ENCODE measurements at places on chromosomes 16 and 17.

- no peak for DNase-seq
Observed at GRCh38 chr16:77402118-77402517, 32.7 kb downstream of the ADAMTS18 start.

DNA sequence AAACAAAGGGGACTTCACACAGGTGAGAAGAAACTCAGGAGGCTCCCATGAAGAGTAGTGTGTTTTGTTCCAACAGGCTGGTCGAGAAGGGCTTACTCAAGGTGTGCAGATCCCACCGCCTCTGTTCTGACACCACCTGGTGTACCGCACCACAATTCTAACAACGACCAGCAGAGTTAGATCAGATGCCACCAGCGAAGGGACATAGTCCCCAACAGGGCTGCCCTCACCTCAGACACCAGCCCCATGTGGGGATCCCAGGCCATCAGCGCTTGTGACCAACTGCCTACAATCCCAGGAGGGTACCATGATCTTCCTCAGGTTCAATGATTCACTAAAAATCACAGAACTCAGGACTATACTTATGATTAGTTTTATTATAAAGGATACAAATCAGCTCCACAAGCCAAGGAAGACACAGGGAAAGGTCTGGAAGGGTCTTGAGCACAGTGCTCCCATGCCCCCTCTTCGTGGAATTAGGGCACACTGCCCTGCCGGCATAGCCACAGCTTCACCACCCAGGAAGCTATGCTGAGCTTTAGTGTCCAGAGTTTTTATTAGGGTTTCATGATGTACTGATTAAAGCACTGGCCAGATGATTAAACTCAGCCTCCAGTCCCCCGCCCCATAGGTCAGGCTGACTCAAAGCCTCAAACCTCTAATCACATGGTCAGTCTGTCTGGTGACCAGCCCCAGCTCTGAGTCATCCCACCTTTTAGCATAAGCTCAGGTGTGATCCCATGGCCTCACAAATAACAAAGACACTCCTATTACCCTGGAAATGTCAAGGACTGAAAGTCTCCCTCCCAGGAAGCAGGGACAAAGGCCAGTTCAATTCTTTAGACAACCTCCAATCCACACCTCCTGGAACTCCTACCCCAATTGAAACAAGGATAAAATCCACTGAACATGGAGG, 26.0 kb downstream of the TRIM25 start:
- no peak for DNase-seq

DNA sequence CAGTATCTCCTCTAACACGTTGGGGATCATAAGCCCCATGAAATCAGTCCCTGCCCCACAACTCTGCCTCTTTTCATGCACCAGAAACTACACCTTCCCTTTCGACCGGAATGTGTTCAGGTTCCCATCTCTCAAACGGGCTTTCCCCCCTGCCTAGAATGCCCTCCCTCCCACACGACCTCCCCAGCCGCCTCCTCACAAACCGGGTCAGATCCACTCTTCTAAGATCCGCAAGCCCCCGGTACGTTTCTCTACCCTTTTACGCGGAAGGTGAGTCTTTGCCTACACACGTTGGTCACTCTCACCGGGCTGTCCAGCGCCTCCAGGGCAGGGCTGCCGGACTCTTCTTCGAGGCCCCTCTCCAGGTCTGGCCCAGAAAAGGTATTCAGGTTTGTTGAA, 708 bp downstream of the DHX33 start:
- DNase-seq: peak; percentile 40

DNA sequence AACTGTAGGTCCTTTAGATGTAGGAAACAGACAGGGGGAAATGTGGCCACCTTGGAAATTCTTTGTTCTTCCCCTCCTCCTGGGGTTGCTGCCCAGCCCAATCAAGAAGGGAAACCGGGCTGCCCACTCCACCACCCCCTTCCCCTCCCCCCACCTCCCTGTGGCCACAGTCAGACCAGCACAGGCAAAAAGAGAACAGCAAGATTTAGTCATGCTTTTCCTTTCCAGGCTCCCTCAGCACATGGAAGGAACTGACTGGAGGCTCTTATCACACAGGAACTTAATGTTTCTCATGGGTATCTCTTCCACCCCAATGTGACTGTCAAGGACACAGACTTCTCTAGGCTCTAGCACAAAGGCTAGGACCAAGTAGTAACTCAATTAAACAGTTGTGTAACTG, 3.0 kb upstream of the CCL1 start:
- DNase-seq: no peak

DNA sequence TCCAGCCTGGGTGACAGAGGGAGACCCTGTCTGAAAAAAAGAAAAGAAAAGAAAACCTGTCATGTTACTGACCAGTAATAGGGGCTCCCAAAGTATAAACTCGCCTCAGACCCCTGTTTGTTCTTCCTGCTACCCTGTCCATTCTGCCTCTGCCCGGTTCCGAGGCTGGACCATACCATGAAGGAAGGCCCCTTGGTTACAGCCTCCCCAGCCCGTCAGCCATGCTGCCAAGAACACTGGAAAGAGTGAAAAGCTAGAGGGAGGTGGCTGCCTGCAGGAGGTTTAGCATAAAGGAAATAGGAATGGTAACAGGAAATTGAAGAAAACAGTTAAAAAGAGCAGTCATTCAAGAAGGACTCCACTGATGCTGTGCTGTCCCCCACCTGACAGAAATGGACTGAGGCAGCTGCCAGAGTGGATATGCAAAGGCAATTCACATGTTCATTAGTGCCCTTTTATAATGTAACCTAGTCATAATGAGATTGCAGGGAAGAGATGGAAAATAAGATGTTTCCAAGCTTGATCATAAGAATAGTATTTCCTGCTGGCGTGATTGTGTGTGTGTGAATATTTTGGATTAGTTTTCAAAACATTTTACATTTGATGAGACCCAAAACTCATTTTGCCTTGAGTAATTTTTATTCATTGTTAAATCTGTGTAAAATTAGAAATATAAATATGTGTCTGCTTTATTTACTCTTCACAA, 102.6 kb downstream of the GOSR1 start:
- no peak for DNase-seq

- no peak for DNase-seq
Observed at GRCh38 chr16:67013233-67013822, 15.6 kb upstream of the CBFB start.

DNA sequence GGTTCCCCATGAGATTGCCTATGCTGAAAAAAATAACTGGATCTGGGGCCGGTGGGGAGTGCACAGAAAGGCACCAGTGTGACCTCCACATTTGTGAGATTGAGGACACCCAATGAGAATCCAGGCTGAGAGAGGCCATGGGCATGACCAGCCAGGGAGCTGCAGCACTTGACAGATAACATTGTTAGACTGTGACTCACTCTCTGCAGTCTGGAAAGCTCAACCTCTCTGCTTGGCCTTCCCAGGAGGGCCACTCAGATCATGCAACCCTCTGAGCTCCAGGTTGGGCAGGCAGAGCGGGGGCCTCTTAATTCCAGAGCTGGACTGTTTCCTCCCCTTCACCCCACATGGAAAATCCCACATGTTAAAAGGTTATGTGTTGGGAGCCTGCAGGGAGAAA, 30.1 kb downstream of the FZD2 start:
- no peak for DNase-seq

- no peak for DNase-seq
Observed at GRCh38 chr17:57404073-57404472, 147.8 kb downstream of the MSI2 start.

GRCh38 chr17:39174920-39175694, 9.1 kb upstream of the ARL5C start:
- DNase-seq: peak; percentile 78

DNA sequence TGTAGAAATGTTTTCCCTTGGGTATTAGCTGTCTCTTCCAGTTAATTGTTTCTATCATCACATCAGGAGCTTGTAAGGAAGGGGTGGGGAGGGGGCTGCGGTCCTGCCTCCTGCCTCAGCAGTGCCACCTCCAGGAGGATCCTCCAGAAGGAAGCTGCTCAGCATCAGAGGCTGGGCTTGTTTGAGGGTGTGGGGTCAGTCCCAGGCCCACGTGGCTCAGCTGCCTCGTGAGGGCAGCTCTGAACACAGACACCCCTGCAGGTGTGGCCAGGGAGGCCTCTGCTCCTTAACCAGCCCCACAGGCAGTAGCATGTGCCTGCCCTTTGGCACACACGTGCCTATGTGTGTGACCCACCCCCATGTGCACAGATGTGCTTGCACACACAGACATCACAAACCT, 46.3 kb downstream of the MRM1 start:
- no peak for DNase-seq

DNA sequence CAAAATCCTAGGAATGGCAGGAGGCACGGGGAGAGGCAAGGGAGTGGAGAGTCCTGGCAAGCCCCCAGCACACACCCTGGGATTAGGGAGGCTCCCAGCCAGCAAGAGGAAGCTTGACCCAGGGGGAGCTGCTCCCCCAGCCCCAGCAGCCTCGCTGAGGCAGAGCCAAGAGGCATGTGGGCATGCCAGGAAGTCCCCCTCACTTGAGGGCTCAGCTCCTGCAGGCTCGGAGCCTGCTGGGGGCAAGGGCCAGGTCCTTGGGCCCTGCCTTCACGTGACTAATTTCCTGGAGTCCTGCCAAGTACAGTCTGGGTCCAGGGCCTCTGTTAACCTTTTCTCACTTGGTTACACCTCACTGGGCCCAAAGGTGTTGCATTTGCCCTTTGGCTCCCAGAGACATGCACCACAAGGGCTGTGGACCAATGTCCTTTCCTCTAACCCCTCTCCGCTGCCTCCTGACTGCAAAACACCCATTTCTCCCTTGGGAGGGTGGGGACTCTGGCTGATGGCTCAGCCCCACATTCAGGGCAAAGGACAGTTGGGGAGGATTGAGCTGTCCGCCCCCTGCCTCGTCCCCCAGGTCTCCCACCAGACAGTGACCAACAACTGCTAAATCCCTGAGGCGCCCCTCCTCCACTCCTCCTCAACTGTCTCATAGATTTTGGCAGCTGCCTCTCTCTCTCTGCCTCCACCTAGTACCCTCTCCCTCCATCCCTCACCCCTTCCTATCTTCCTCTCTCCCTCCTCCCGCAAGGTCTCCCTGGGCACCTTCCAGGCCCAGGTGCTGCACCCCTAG, 4.4 kb upstream of the SLC47A2 start:
- DNase-seq: no peak

DNA sequence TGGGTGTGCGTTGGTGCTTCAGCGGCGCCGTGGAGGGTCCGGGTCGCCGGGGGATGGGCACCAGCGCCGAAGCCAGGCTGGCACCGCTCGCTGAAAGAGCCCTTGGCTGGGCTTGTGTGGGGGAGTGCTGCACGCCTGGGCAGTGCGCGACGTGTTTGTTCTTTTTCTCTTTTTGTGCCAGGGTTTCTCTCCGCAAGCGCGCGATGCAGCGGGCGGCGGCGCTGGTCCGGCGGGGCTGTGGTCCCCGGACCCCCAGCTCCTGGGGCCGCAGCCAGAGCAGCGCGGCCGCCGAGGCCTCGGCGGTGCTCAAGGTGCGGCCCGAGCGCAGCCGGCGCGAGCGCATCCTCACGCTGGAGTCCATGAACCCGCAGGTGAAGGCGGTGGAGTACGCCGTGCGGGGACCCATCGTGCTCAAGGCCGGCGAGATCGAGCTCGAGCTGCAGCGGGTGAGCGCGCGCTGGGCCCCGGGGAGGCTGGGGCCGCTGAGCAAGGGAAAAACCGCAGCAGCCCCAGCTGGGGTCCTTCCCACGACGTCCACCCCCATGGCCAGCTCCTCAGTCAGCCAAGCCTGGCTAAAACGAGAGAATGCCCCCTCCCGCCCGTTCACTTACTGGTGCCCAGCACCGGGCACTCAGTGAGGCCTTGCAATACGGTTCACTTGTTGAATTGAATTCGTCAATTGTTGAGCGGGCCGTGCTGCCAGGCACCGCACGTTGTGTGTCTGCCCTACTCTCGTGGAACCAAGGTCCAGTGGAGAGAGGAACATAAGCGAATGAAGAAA, 541 bp downstream of the GPT2 start:
- peak; percentile 21 for DNase-seq
